ENCODE measurements at places on chromosomes 12 and 14. TPM values are rescaled to one million over a fixed set of nuclear protein-coding genes. Genes with fewer than 3 reads are reported as not detected.

GRCh38 chr14:79175671-79176070 lies 1005.5 kb downstream of the NRXN3 start:
- H3K4me1 ChIP-seq: no peaks in the 10 kb centered on the region
- no peaks in the 10 kb centered on the region for H3K36me3 ChIP-seq
- H3K4me3 ChIP-seq: no peak overlapping the region
- DNase-seq: no peak
- no peaks in the 10 kb centered on the region for H3K27me3 ChIP-seq
- H3K27ac ChIP-seq: no peak overlapping the region

- no peak for DNase-seq
- no peak overlapping the region for H3K4me3 ChIP-seq
- no peak overlapping the region for H3K27ac ChIP-seq
- H3K36me3 ChIP-seq: no peaks in the 10 kb centered on the region
- H3K27me3 ChIP-seq: no peaks in the 10 kb centered on the region
- peaks cover 20% of the 10 kb centered on the region for H3K4me1 ChIP-seq
These were observed 16.1 kb upstream of the NR4A1 start for GRCh38 chr12:52035190-52035589.

GRCh38 chr12:117168976-117169375 lies 21.3 kb downstream of the FBXO21 start:
- no peaks in the 10 kb centered on the region for H3K27me3 ChIP-seq
- no peak overlapping the region for H3K27ac ChIP-seq
- H3K4me1 ChIP-seq: no peaks in the 10 kb centered on the region
- no peak overlapping the region for H3K4me3 ChIP-seq

DNA sequence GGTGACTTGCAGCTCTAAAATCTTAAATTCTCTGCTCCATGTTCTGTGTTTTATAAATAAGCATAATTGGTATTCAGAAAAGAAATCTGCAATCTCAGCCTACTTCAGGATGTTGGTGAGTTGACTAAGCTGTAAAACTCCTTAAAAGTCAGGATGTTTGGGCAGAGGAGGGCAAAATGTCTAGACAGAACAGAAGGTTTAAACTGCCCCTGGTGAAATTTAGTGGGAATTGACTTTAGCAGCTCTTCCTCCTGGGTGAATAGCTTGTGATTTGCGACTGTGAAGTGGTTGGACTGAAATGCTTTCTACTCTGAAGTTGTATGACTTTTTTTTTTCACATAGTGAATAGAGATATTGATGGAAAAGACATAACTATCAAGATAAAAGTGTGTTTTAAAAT lies 85.8 kb downstream of the CAND1 start:
- H3K27me3 ChIP-seq: no peaks in the 10 kb centered on the region
- H3K36me3 ChIP-seq: no peaks in the 10 kb centered on the region
- no peak for DNase-seq
- H3K4me1 ChIP-seq: no peaks in the 10 kb centered on the region
- H3K27ac ChIP-seq: no peak overlapping the region

DNA sequence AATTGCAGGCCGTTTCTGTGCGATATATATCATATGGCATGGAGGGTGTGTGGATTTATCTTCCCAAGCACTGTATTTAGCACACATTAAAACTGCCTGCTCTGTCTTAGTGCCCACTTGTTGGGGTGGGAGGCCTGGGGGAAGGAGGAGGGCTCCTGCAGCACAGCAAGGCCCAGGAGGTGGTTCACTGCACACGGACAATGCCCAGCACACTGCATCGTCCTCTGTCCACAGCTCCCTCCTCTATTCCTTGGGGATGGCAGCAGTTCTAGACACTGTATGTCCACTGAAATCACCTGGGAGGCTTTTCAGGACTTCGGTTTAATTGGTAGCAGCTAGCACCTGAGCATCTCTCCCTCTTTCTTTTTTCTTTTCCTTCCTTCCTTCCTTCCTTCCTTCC lies 161.2 kb downstream of the KTN1 start:
- H3K4me1 ChIP-seq: no peaks in the 10 kb centered on the region
- no peak overlapping the region for H3K27ac ChIP-seq
- H3K36me3 ChIP-seq: no peaks in the 10 kb centered on the region
- H3K27me3 ChIP-seq: no peaks in the 10 kb centered on the region
- no peak for DNase-seq

Gene TTLL5
- 31.2 TPM for total RNA-seq

Measured in naive thymus-derived CD4-positive, alpha-beta T cell (primary cell).